Fibroblast of gingiva (primary cell): ENCODE measurements at places on chromosomes 2 and 18.

DNA sequence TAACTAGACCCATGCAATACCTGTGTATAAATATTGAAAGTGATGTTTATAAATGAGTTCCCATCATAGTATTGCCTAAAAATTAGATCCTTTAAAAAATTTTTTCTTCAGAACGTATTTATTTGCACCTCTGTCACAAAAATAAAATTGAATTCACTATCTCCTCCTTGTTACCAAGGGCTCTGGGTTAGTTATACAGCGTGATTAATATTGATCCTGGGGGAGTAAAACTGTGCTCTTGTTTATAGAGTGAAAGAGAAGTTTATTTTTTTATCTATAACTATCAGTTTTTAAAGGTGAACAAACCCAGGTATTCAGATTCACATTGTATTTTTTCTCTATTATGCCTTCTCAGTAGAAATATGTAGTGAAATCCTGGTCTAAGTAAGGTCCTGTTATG, 458.5 kb downstream of the CPS1 start:
- no peak for DNase-seq

DNA sequence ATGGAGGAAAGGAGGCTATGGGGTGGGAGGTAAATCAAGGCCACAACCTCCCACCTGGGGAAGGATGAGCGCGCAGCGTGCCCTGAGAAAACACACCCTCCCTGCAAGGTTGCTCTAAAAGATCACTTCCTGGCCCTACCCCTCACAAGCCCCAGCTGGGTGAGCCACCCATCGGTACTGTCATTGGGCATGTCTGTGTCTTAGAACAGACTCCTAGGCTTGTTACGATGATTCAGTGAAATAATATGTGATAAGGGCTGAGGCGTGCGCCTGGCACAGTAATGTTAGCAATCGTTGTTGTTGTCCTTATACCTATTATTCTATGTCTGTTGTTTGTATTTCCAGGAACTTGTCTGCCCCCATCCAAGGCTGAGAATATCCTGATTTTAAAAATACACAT, 175.1 kb downstream of the ZFP36L2 start:
- no peak for DNase-seq

GRCh38 chr2:112699984-112700667, 20.7 kb upstream of the NT5DC4 start:
- peak; percentile 37 for DNase-seq

- DNase-seq: peak; percentile 25
Observed at GRCh38 chr2:197073701-197074433, 147.4 kb upstream of the PGAP1 start.

DNA sequence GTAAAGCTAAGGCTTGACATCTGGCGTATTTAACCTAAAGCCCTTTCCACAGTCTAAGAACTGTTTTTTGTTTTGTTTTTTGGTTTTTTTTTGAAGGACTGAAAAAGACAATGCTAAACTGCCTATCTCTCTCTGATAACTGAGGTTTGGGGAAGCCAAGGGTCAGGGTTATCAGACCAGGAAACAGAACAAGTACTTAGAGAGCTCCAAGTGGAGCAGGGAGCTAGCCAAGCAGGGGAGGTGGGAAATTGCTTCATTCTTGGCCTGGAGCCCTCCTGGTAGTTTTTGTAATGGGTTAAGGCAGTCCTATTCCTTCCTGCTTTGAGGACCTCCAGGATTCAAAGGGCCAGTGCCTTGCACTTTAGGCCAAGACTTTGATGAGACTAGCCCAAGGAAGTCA, 154.3 kb upstream of the LTBP1 start:
- DNase-seq: no peak

DNA sequence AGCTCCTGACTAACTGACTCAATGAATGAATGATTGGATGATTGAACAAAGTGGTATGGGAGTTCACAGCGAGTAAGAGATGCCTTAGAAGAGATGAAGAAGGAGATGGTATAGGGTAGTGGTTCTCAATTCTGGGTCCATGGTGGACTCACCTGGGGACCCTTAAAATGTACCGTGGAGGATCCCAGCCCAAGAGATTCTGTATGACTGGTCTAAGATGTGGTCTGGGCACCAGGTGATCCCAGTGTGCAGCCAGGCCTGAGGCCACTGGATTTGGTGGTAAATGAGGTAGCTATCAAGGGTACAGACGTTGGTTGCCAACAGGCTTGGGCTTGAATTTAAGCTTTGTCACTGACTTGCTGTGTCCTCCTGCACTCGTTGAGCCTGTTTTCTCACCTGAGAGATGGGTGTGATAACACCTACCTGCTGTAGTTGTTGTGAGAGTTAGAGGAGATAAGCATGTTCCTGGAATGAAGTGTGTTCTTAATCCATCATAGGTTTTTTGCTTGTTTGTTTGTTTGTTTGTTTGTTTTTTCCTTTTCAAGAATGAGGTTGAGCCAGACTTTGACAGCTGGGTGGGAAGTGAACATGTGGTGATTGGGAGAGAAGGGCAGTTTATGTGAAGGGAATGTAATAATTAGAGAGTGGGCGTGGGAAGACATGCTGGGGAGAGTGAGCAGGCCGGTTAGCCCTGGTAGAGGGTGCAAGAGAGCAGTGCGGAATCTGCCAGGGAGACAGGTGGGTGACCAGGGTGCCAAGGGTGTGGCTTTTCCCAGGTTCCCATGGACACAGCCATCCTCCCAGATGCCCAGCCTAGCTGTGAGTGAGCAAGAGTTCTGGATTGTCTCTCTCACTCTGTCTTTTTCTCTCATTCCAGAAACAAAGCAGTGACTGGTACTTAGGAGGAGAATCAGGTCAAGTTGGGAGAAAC, 31.4 kb upstream of the IL1B start:
- no peak for DNase-seq

GRCh38 chr2:100939445-100939844, 62.6 kb upstream of the RPL31 start:
- DNase-seq: no peak

- no peak for DNase-seq
Observed at GRCh38 chr18:44938720-44939665, 258.3 kb downstream of the SETBP1 start.

DNA sequence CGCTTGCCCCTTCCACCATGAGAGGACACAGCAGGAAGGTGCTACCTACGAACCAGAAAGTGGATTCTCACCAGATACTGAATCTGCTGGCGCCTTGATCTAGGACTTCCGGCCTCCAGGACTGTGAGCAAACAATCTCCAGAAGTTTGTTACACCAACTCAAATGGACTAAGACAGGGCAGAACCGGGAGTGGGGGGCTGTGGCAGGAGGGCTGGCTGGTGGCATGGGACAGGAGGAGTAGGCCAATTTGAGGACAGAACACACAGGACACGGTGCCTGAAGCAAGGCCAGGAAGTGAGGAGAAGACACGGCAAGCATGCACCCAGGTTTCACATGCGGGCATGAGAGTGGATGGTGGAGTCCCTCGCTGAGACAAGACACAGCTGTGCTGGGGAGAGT, 40.1 kb downstream of the CRACDL start:
- no peak for DNase-seq

DNA sequence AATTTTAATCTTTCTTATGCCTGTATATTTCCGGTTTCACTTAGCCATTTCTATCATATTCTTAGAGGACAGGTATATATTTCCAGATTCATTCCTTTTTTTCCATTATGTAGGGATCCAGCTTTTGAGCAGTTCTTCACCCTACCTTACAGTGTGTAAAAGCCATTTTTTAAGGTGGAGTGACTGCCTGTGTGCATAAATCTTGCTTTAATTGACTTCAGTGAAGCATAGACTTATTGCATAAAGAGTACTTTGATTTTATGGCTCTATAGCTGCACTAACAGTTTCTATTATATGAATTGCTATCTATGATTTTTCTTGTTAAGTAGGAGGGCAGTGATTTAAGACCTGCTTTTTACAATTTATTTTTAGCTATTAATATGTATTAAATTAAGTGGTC, 132.6 kb downstream of the NYAP2 start:
- DNase-seq: no peak

DNA sequence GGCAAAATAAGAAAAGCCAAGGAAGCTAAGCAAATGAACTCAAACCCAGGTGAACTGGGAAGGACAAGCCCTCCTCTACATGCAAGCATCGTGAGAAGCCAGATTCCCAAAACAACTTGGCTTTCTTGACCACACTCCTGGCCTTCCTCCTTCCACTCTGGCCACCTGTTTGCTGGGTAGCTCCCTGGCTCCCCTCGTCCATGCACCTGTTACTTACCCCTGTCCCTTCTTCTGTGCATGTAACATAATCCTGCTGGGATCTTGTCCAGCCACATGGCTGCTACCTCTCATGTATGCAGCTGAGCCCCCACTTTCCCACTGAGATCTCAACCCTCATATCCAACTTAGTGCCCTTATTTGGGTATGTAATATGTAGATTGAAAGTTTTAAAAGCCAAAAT, 121.6 kb downstream of the MYO5B start:
- no peak for DNase-seq

DNA sequence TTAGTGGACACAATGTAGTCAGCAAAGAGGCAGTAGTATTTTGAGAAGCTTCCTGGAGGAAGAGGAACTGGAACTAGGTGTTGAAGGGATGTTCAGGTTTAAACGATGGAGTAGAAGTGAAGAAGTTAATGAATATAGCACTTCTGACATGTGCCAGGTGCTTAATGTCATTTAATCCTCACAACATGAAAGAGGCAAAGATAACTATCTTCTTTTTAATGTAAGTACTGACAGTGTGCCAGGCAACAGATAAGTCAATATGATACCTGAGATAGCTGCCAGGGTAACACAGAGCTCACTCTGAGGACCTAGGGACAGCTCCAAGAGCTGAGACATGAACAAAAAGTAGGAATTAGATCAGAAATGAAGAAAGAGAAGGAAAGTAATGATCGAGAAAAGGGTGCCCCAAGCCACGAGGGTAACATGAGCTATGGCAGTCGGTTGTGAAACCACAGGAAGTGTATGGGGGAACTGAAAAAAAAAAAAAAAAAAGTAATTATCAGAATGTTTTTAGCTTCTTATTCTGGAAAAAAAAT, 140.7 kb downstream of the RNF144A start:
- no peak for DNase-seq

GRCh38 chr2:52884761-52885352, 882.7 kb upstream of the CHAC2 start:
- no peak for DNase-seq

GRCh38 chr18:73707035-73707434, 440.6 kb downstream of the FBXO15 start:
- peak; percentile 53 for DNase-seq

GRCh38 chr18:58542426-58543159, 86.3 kb downstream of the ALPK2 start:
- no peak for DNase-seq

- DNase-seq: no peak
Observed at GRCh38 chr2:88057437-88057844, 1.9 kb upstream of the KRCC1 start.

DNA sequence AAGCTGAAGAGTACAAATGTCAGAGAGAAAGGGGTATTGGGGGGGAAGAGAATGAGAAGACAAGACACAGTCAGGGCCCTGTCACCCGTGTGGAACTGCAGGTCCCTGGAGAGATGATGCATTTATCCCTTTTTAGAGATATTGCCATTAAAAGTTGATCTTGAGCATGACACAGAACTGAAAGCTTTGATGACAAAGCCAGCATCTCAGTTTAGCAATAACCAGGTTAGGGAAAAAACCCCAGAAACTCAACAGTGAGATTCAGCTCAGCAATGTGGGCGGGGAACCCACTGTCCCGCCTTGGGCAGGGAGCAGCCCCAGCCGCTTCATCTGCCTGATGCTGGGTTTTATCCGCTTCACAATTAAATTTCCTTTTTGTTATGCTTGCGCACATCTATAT, 181.1 kb downstream of the NEDD4L start:
- DNase-seq: no peak

DNA sequence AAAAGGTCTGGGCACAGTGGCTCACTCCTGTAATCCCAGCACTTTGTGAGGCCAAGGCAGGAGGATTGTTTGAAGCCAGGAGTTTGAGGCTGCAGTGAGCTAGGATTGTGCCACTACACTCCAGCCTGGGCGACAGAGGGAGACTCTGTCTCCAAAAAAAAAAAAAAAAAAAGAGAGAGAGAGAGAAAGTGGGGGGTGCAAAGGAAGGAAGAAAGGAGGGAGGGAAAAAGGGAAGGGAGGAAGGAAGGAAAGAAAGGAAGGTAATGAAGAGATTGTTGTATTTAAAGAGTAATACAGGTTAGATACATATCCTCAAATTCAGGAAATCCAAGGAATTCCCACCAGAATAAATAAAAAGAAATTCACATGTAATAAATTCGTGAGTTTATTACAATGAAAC, 19.5 kb downstream of the C2orf81 start:
- no peak for DNase-seq

- peak; percentile 10 for DNase-seq
Observed at GRCh38 chr18:44411262-44411905, 269.3 kb upstream of the SETBP1 start.

DNA sequence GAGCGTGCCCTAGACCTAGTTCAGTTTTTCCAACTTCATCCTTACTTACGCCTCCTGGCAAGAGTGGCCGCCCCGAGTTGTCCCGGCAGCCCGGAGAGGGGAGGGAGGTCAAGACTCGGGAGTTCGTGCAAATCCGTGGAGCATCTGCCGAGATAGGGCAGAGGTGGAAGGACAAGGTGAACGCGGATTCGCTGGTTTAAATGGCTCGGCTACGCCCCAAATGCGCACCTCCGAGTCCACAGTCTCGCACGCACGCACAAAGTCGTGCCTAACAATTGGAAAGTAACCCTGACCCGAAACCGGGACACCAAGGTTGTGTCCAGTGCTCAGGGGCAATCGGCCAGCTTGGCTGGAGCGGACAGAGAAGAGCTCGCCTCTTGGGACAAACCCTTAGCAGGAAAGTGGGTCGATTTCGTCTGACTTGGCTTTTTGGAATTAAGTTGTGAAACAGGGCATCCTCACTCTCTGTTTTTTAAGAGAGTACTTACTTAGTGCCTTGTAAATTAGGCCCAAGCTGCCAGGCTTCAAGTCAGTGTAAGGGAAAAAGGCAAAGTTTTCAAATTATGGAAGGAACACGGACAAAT, 726 bp upstream of the SS18 start:
- DNase-seq: no peak

DNA sequence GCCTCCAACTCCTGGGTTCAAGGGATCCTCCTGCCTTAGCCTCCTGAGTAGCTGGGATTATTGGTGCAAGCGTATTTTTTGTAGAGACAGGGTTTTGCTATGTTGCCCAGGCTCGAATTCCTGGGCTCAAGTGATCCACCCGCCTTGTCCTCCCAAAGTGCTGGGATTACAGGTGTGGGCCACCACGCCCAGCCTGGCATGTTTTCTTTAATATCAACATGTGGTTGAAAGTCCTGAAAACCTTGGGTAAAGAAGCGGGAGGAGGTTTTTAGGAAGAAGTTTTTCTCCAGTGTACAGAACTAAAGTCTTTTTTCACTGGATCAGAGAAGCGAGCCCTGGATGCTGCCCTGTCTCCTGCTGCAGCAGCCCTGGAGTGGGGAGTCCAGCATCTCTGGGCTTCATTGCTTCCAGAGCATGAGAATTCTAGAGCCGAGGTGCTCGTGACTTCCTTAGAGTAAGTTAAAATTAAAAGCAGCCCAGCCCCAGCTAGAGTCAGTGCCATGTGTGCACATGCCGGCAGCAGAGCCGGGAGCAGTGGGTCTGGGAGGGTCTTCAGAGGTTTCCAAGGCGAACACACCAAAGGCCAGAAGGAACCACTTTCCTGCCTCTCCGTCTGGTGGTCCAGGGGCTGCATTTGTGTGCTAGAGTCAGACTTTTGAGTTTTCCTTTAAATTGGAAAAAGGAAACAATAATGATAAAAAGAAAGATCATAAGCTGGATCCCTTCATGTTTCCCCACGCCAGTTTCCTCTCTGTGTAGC, 31.2 kb downstream of the ITGB1BP1 start:
- no peak for DNase-seq

GRCh38 chr2:11752906-11753305, 6.5 kb downstream of the LPIN1 start:
- DNase-seq: peak; percentile 12

GRCh38 chr2:134581877-134582546, 136.8 kb downstream of the TMEM163 start:
- no peak for DNase-seq

- DNase-seq: peak; percentile 30
Observed at GRCh38 chr18:54671291-54671881, 80.3 kb downstream of the DYNAP start.
